Epithelial cell of proximal tubule (primary cell): ENCODE measurements at places on chromosomes 3 and 15. TPM values are rescaled to one million over a fixed set of nuclear protein-coding genes. Genes with fewer than 3 reads are reported as not detected.
A peak's percentile ranks its signal among the peaks of the same experiment; 100 is the strongest.

DNA sequence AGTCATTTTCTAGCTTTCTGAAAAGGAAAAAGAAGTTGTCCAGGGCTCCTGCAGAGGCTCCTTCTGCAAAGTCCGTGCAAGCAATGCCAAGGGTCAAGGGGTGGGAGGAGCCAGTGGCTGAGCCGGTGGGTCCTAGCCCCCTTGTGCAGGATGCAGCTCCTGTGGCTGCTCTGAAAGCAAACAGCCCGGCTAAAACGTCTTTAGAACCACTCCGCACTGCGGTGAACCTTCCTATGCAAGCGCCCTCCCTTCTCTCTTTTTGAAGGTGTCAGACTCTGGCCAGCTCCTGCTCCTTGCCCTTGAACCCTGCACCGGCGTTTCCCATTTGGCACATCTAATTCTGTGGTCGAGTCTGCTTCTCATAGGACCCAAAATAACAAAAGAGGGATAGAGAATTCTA lies 183.1 kb downstream of the UACA start:
- no peak for DNase-seq

ITGA11 gene
- 0.36 and 1.6 TPM in 2 replicates for total RNA-seq

- DNase-seq, result no peak
These were observed 28.9 kb downstream of the TLNRD1 start for GRCh38 chr15:81029414-81030300.

TRH gene
- not detected in 2 replicates for total RNA-seq

DNA sequence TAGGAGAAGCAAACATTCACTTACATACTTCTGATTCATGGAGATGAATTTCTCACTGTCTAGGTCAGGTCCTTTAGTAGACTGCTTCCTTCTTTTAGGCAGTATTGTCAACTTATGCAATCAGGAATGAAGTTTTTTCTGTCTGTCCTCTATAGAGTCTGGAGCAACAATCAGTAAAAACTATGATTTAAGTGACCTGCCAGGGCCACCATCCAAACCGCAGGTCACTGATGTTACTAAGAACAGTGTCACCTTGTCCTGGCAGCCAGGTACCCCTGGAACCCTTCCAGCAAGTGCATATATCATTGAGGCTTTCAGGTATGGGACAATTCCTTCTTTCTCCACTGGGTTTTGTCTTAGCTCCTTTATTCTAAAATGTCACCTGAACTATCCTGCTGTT lies 523.1 kb downstream of the ROBO2 start:
- no peak for DNase-seq

DNA sequence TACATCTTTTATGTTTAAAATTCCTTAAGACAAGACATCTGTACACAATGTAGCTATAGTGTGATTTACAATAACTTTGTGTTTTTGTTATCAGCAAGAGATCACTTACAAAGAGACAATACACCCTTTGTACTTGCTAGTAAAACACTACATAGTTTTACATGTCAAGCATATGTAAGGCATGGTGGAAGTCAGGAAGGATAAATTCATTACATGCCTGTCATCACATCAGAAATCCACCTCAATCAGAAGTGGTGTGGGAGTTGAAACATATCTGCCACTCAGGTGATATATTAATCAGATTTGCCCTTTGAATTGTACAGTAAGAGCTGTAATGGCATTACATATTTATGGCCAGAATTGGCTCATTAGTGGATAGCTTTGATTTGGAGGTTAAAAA lies 95.5 kb downstream of the MBNL1 start:
- no peak for DNase-seq

LTK gene
- 0.07 and 0.69 TPM in 2 replicates for total RNA-seq

GRCh38 chr15:85408270-85408746 lies 27.9 kb downstream of the AKAP13 start:
- no peak for DNase-seq

- DNase-seq, result no peak
These were observed 642.3 kb upstream of the ADAMTS9 start for GRCh38 chr3:65330072-65330471.

RETNLB gene
- total RNA-seq, result not detected in 2 replicates

DNA sequence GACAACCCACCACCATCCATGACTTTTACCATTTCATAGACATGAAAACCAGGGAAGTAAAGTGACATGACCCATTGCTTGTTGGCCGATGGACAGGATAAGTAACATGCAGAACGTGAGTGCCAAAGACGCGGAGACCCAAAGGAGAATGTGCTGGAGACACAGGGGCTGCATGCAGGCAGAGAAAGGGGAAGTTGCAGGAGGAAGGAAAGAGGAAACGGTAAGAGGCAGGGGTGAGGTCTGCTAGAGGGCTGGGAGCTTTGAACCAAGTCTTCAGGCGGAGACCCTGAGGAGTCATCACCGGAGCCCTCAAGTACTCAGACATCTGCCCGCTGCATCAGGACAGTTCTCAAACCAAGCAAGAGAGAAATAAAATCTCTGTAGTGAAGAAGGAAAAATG lies 34.9 kb downstream of the MAGEF1 start:
- DNase-seq, result no peak

GRCh38 chr15:57218826-57219576 lies 157.3 kb upstream of the CGNL1 start:
- DNase-seq, result no peak

DNA sequence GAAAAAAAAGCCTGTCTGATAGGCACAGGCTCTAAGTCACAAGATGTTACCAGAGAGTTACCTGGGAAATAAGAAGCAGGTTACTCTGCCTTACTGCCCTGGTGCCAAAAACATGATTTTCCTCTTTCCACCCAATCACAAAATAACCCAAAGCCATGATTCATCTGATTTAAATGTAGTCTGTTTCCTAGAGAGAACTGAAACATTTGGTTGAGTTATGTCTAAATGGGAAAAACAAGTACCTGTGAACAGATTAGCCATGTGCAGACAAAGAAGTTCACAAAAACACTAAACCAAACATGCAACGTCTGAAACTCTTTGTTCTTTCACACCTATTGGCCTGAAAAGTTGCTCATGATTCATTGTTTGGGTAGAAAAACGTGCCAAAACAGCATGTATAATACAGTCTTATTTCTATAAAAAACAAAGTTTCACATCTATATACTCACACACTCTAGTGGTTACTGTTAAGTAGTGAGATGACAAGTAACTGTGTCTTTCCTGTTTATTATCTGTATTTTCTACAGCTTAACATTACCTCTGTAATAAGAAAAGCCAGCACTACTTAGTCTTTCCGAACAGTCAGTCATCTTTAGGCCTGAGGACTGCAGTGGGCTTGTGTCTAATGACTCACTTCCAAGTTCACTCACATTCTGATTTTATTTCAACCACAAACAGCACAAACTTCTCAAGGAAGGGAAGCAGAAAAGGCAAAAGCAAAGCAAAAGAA lies 30.2 kb downstream of the FAM174B start:
- DNase-seq, result peak; percentile 19
